ENCODE measurements at places on chromosomes 7 and 10. TPM values are rescaled to one million over a fixed set of nuclear protein-coding genes. Genes with fewer than 3 reads are reported as not detected.

Gene PRR15
- 0.77 TPM for total RNA-seq

DNA sequence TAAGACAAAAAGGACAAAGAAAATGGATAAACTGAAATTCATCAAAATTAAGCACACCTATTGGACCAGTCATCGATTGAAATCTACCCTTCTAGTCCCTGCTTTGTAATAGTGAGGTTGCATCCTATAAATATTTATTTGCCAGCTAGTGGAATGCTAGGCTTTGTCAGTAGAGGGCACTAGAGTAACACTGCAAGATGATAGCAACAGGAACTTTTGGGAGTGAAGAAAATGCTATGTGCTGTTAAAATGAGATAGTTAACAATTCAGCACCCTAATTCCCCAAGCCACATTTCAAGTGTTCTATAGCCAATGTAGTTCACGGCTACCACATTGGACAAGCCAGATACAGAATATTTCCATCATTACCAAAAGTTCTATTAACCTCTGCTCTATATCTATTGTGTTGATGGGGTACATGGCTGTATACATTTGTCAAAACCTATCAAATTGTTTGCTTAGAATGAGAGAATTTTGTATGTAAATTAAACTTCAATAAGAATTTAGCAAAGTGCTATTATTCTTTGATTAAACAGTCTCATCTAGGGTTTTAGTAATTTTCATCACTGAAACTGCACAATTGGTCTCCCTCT is 69.8 kb downstream of the LSMEM1 start:
- H3K36me3 ChIP-seq: no peaks in the 10 kb centered on the region
- no peak overlapping the region for H3K27ac ChIP-seq
- DNase-seq: peak; percentile 42
- H3K4me1 ChIP-seq: no peaks in the 10 kb centered on the region
- H3K4me3 ChIP-seq: no peak overlapping the region

- H3K27ac ChIP-seq: no peak overlapping the region
- DNase-seq: peak; percentile 17
- peaks cover 8% of the 10 kb centered on the region for H3K4me1 ChIP-seq
- H3K27me3 ChIP-seq: peaks cover 86% of the 10 kb centered on the region
Measured at GRCh38 chr7:117324960-117325359, 2.1 kb upstream of the WNT2 start.

DNA sequence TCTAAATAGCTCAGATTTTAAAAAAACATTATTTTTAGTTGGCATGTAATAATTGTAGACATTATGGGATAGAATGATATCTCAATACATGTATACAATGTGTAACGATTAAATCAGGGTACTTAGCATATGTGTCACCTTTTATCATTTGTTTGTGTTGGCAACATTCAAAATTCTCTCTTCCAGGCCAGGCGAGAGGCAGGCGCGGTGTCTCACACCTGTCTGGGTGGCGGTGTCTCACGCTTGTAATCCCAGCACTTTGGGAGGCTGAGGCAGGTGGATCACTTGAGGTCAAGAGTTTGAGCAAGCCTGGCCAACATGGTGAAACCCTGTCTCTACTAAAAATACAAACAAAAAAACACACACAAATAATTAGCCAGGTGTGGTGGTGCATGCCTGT is 151.7 kb downstream of the RTKN2 start:
- H3K4me1 ChIP-seq: no peaks in the 10 kb centered on the region
- H3K4me3 ChIP-seq: no peak overlapping the region
- H3K36me3 ChIP-seq: no peaks in the 10 kb centered on the region
- no peak for DNase-seq

DNA sequence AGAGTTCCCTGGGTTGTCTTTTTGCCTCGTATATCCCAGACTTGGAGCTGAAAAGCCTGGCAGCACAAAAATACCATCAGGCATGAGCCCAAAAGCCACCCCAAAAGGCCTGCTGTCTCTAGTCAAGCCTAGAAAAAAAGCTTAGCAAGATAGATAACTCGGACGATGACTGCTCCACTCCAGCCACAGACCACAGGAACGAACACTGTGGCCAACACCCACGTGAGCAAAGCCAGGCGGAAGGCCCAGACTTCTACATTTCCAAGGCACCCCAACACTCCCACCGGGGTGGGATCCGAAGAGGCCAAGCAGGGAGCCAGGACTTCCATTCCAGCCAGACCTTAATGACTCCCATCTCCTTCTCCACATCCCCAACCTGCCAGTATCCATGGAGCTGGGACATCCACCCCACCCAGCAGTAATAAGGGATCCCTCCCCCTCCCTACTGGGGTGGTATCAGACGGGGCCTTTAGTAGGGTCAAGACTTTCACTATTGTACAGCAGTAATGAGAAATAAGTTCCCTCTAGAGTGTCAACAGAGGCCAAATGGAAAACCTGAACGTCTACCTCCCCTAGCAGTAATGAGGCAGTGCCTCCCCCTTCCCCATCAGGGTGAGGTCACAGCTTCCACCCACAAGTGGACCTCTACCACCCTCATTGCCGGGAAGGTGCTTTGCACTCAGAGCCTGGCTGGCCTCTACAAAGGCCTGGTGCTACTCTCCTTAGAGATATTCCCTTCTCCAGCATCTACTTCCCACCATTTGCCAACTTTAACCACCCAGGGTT is 23.0 kb downstream of the PRLHR start:
- H3K36me3 ChIP-seq: no peaks in the 10 kb centered on the region
- H3K27me3 ChIP-seq: no peaks in the 10 kb centered on the region
- no peak overlapping the region for H3K4me3 ChIP-seq

Gene CRYGN
- not detected for total RNA-seq

DNA sequence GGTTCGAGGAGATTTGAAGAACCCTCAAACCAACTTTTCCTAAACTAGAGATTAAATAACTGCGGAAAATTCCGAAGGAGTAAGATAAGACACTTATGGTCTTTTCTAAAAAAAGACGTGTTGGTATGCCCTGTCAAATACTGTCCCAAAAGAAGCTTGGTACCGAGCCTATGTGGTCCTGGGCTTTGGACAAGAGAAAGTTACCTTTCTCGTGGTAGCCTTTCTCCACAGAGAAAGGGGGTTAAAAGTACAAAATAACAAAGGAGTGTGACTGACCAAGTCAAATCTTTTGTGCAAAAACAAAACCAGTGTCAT is 56.2 kb upstream of the JCAD start:
- peak overlapping the region; percentile 23 for H3K4me3 ChIP-seq
- H3K36me3 ChIP-seq: no peaks in the 10 kb centered on the region
- H3K4me1 ChIP-seq: peaks cover 17% of the 10 kb centered on the region
- H3K27me3 ChIP-seq: no peaks in the 10 kb centered on the region
- no peak for DNase-seq

Gene PCLO
- 2.0 TPM for total RNA-seq

Gene TRIM24
- 116 TPM for total RNA-seq

DNA sequence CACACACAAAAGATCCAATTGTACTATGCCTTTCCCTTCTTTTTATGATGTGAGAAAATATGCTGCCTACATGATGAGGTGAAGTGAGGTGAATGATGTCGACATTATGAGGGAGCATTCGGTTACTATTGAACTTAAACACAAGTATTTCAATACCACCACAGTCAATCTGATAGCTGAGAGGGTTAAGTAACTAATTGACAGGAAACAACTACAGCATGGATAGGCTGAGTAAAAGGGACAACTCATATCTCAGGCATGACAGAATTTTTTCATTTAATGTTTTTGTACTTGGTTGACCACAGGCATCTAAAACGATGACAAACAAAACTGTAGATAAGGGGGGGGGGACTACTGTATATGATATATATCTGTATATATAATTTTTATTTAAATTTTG is 488.9 kb downstream of the SH2D4B start:
- H3K4me1 ChIP-seq: no peaks in the 10 kb centered on the region
- no peak overlapping the region for H3K27ac ChIP-seq
- H3K27me3 ChIP-seq: no peaks in the 10 kb centered on the region
- no peak overlapping the region for H3K4me3 ChIP-seq
- H3K36me3 ChIP-seq: no peaks in the 10 kb centered on the region

- DNase-seq: peak; percentile 97
- H3K36me3 ChIP-seq: no peaks in the 10 kb centered on the region
- H3K27ac ChIP-seq: no peak within 1 kb of the TSS
- peaks cover 43% of the 10 kb centered on the region for H3K4me1 ChIP-seq
- H3K4me3 ChIP-seq: peak within 1 kb of the TSS; percentile 93
- H3K27me3 ChIP-seq: no peaks in the 10 kb centered on the region
Measured at GRCh38 chr10:124744102-124745050, at the start of gene FAM53B. Gene FAM53B, minus strand, starts transcription at chr10:124744378. Its CDS starts 37,665 bp downstream, at chr10:124706713.

GRCh38 chr10:51124852-51125251 is 50.6 kb downstream of the PRKG1 start:
- H3K4me1 ChIP-seq: no peaks in the 10 kb centered on the region
- no peaks in the 10 kb centered on the region for H3K27me3 ChIP-seq
- no peak for DNase-seq
- no peak overlapping the region for H3K4me3 ChIP-seq

Data from neural progenitor cell (in vitro differentiated cells).